ENCODE measurements at places on chromosomes 7 and 10.

- DNase-seq, result no peak
Measured at GRCh38 chr7:121202834-121203233, 126.0 kb upstream of the WNT16 start.

GRCh38 chr7:157018328-157018996 lies 8.0 kb upstream of the MNX1 start:
- no peak for DNase-seq

- no peak for DNase-seq
Measured at GRCh38 chr10:104321725-104322415, 16.4 kb downstream of the ITPRIP start.

- no peak for DNase-seq
Measured at GRCh38 chr7:96792115-96792514, 82.5 kb upstream of the SEM1 start.

GRCh38 chr10:124214610-124215375 lies 121.4 kb upstream of the CHST15 start:
- DNase-seq, result no peak

GRCh38 chr10:113666682-113667252 lies 2.9 kb upstream of the NRAP start:
- no peak for DNase-seq

DNA sequence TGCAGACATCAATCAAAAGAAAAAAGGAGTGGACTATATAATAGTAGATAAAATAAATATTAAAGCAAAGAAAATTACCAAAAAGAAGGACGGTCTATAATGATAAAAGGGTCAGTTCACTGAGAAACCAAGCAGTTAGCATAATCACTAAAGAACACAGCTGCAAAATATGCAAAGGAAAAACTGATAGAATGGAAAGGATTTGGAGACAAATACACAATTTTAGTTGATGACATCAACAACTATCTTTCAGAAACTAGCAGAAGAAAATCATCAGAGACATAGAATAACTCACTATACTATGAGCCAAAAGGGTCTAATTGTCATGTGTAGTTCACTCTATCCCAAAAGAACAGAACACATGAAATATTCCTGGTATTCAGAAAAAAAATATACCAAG lies 316.4 kb upstream of the IGFBP3 start:
- DNase-seq, result no peak

DNA sequence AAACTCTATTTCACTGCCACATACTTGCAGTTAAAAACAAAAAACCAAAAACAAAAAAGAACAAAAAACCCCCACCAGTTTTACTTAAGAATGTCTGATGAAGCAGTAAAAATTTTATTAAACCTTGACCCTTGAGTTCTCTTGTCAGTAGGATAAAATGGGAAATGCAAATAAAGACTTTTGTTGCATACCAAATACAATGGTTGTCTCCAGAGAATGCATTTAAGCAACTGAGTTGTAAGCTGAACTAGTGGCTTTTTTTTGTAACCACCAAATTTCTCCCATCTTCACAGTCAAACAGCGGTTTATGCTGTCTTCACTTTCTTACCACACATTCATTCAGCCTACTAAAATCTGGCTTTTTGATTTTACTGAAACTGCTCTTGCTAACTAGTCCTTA lies 3.1 kb downstream of the SYPL1 start:
- no peak for DNase-seq

DNA sequence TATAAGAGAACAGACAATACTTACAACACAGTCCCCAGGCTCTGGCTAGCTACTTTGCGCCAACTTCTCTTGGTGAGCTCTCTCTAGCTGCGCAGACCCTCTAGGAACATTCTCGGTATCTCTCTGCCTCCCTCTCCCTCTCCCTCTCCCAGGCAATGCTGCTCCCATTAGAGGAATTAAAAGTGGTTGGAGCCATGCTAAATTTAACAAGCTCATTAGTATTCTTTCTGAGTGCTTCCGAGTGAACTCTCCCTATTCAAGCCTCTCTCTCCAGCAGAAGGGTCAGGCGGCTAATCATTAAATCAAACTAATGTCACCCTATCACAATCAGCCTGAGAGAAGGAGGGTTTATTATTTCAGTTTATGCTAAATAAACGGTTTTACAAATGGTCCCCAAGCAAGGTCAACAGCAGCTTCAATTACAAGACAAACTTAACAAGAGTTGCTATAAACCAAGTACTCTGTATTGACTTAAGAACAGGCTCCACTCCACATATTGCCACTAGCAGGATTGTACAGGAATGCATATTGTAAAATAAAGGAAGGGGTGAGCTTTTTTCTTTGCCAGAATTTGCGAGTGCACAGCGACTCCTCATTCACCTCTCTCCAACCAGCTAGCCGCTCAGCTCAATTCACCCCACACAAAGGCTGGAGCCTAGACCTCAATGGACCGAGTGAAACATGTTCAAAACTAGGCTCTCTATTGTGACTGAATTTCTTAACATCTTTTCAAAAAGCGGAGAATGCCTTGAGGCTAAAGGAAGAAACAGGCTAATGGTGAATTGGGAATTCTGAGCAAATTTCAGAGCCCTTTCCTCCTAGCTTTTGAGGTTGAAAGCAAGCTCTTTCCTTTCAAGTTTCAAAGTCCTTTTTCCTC lies 84.4 kb downstream of the GLI3 start:
- DNase-seq, result no peak

GRCh38 chr10:12077580-12078180 lies 8.9 kb downstream of the DHTKD1 start:
- DNase-seq, result no peak
